ENCODE measurements at places on chromosomes 7 and 10.

GRCh38 chr10:43160046-43160920 is 22.0 kb downstream of the CSGALNACT2 start:
- DNase-seq: no peak

DNA sequence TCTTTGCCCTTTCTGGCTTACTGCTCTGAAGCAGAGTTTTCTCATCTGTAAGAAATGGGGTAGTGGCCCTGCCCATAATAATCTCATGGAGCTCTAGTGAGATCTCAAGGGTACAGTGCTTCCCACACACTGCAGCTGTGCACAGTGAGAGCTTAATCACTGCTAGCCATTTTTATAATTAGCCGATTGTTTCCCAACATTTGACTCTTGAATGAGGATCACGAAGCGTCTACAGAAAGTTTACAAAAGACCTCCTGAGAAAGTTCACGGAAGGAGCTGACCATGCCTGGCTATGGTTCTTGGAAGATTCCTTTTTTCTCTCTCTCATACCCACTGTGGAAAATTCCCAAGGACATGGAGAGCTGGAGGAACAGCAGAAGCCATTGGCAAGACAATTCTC is 70.4 kb downstream of the FAM171A1 start:
- no peak for DNase-seq

- DNase-seq: no peak
Measured at GRCh38 chr7:41005374-41005901, 697.5 kb downstream of the INHBA start.

DNA sequence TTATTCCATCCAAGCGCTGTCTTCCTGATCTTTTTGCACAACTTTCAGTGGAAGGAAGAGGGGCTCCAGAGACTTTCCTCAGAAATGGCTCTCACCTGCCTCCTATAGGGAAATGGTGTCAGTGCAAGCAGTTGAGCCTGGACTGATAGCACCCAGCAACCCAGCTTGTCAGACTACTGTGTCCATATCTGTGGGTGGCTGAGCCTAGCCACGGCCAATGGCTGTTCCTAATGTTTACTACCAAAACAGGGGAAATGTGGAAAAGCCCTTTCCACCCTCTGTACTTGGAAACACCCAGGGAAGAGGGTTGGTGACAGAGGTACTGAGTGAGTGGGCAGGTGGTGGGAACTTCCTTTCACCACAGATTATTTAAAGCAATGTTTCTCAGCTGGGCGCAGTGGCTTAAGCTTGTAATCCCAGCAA is 4.3 kb upstream of the YKT6 start:
- DNase-seq: no peak

DNA sequence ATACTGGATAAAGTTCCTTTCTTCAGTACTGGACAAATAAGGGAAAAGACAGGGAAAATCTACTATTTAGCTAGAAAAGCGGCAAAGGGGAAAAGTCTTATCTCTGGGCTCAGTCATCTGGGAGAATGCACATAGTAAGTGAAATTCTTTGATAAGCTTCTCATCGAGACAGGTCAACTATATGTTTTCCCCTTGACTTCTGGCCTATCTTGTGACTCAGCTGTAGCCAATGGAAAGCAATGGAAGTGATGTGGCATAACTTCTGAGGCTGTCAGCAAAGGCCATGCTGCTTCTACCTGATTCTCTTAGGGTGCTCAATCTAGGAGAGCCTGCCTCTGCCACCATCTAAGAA is 91.9 kb downstream of the PCGF5 start:
- no peak for DNase-seq

GRCh38 chr7:28165261-28165660 is 15.3 kb downstream of the JAZF1 start:
- no peak for DNase-seq

DNA sequence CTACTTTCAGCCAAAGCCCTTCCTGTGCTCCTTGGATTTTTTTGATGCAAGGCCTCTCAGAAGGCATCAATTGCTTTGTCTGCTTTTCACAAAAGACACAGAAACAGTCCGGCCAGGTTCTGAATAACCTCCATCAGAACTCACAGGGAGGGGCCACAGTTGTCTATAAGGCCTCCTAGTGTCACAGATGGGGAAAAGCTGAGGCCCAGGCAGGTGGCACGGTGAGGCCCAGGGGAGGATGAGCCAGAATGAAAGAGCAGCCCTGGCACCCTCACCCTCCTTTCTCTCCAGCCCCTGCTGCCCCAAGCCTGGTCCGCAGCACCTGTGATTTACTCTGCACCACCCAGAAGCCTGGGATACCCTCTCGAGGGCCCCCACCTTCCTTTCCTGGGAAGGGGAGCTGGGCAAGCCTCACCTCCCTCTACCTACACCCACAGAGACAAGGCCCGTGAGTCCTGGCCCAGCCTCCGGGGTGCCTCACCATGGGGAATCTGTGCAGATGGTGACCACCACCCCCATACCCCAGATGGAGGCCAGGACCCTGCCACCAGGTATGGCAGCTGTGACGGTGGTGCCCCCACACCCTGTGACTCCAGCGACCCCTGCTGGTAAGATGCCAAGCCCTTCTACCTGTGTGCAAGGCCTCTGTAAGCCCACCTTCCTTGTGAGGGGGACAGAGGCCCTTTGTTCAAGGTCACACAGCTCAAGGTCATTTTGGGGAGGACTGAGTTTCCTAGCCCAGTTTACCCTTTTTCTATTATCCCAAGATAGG is 26.2 kb upstream of the ZNF467 start:
- DNase-seq: peak; percentile 14

GRCh38 chr7:105648561-105649401 is 67.5 kb upstream of the EFCAB10 start:
- no peak for DNase-seq

GRCh38 chr10:13872411-13872810 is 285.6 kb downstream of the PRPF18 start:
- no peak for DNase-seq

GRCh38 chr7:26978146-26978545 is 113.8 kb upstream of the SKAP2 start:
- no peak for DNase-seq

DNA sequence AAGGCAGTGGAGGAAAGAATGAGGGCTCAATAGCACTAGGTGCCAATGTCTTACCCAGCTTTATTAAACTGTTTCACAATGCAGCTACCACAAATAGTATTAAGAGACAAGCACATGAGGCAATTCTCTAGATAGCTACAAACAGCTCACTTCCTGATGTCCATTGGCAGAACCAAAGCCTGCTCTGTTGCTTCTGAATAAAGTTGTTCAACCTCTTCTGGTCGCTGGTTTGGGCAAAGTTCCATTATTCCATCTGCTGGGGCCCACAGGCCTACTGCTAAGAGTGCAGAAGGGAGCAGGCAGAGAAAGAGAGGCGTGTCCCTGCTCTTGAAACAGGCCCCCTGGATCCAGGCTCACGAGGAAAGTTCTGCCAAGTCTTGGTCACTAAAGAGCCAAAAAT is 173.9 kb downstream of the ZNF438 start:
- no peak for DNase-seq

DNA sequence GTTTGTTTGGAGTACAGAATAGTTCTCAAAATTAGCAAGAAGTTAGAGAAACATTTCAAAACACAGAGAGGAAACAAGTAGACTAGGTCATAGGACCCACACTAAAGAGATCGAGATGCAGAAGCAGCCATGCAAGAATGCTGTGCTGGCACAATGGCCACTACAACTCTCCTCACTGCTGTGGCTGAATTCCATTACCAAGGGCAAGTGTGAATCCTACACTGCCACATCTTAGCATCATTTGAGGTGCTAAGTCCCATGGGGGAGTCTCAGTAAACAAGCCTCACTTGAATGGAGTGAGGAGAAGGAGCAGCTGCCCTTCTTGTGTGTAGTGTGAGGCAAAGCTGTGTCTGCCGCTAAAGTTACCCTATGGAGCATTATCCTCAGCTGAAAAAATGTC is 56.7 kb downstream of the PCLO start:
- no peak for DNase-seq

All from T-helper 22 cell (primary cell).